Upper lobe of right lung (tissue), 1 donor: ENCODE measurements at places on chromosomes 1 and 21. TPM values are rescaled to one million over a fixed set of nuclear protein-coding genes. Genes with fewer than 3 reads are reported as not detected.

The GNG5 gene
- total RNA-seq, result 133 TPM

GRCh38 chr1:15557594-15557993 is 27.3 kb downstream of the AGMAT start:
- peaks cover 42% of the 10 kb centered on the region for H3K36me3 ChIP-seq
- DNase-seq, result no peak
- H3K4me1 ChIP-seq, result no peaks in the 10 kb centered on the region
- no peaks in the 10 kb centered on the region for H3K27me3 ChIP-seq

DNA sequence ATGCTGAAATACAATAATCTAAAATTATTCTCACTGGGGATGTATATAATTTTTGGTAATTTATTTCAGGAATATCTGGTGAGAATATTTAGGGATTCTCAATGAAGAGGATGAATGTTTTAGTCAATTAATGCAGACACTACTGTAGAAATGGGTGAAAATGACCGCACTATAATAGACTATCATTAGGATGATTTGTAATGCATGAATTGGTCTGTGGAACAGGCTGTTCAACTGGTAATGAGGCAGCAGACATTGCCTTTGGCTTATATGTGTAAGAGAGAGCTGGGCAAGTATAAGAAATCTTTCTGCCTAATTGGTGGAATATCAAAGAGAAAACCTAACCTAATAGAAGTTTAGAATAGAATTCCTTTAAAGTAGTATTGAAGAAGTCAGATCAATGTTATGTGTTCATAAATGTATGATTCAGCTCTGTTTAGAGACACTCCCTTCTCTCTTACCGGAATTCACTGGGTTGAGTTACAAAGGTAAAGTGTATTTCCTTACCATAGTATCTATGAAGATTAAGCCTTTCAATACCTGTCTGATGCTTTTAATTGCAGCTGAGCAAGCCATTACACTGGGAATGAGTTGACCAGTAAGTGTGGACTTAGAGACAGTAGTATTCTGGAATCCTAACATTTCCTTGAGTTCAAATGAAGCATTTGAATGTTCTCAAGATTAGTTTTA is 274.5 kb downstream of the S1PR1 start:
- H3K36me3 ChIP-seq, result no peaks in the 10 kb centered on the region
- DNase-seq, result no peak
- H3K27ac ChIP-seq, result no peak overlapping the region
- H3K4me1 ChIP-seq, result no peaks in the 10 kb centered on the region
- no peak overlapping the region for H3K4me3 ChIP-seq

- no peak for DNase-seq
- no peaks in the 10 kb centered on the region for H3K27me3 ChIP-seq
- H3K27ac ChIP-seq, result no peak overlapping the region
- H3K36me3 ChIP-seq, result no peaks in the 10 kb centered on the region
- no peaks in the 10 kb centered on the region for H3K4me1 ChIP-seq
Observed at GRCh38 chr21:25550352-25551120, 56.7 kb downstream of the MRPL39 start.

- H3K27me3 ChIP-seq, result no peaks in the 10 kb centered on the region
Observed at GRCh38 chr1:70146488-70146887, 58.9 kb downstream of the LRRC40 start.
